ENCODE measurements at places on chromosomes 6 and 20.

DNA sequence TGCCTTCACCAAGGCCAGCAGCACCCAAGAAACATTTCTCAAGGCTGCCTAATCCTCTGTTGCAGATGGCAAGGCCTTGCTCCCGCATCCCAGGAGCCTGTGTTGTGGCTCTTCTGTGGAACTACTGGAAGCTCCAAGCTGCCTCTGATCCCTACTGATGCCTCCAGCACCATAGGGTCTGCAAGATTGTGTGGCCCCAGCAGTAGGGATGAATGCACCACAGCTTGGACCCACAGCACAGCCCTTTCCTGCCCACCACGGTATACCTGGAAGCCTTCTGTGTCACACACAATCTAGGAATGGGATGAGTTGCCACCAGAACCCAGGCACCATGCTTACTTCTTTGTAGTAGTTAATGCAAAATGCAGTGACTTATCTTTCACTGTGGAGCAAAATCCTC is 291.1 kb upstream of the FOXQ1 start:
- no peak for DNase-seq

- no peak for DNase-seq
These were observed 57.8 kb downstream of the GCLC start for GRCh38 chr6:53487080-53487479.

DNA sequence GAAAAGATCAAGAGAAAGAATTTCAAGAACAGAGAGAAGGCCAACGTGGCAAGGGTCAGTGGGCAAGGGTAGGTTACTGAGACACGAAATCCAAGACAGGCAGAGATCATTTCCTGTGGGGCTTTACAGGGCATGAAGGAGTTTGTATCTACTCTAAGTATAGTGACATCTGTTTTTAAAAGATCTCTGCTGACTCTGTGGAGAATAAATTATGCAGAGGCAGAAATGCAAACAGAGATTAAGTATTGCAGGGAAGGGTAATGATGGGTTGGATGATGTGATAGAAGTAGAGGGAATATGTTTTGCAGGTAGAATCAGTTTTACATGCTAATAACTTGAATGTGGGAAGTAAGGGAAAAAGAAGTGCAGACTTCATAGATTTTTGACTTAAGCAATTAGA is 243.5 kb downstream of the FRK start:
- no peak for DNase-seq

DNA sequence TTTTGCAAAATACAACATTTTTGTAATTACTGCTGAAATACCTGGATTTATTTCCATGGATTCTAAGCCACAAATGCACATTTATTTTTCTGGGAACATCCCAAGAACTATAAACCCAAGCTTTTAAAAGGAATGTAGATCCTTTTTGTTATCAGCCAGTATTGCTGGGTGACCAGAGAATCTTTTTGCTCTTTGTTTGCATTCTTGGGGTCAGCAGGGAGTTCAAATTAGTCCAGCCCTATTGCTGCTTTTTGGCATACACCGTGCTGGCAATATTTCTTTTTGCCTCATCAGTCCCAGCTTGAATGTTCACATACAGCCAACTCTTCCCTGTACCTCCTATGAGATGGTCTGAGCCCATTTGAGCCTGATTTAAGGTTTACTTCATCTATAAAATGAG is 155.2 kb upstream of the CNR1 start:
- no peak for DNase-seq

DNA sequence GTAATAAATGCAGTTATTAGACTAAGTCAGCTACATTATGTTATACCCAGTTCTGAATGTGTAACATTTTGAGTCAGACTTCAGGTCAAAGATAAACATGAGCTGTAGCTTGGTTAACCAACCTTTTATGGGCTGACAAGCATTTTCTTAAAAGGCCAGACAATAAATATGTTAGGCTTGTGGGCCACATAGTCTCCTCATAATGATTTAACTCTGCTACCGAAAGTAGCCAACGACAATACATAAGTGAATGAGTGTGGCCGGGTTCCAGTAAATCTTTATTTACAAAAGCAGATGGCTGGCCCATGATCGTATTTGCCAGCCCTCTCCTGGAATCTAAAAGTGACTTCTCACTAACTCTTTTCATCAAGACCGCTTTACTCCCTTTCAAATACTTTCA is 49.9 kb downstream of the ATG5 start:
- DNase-seq, result no peak

DNA sequence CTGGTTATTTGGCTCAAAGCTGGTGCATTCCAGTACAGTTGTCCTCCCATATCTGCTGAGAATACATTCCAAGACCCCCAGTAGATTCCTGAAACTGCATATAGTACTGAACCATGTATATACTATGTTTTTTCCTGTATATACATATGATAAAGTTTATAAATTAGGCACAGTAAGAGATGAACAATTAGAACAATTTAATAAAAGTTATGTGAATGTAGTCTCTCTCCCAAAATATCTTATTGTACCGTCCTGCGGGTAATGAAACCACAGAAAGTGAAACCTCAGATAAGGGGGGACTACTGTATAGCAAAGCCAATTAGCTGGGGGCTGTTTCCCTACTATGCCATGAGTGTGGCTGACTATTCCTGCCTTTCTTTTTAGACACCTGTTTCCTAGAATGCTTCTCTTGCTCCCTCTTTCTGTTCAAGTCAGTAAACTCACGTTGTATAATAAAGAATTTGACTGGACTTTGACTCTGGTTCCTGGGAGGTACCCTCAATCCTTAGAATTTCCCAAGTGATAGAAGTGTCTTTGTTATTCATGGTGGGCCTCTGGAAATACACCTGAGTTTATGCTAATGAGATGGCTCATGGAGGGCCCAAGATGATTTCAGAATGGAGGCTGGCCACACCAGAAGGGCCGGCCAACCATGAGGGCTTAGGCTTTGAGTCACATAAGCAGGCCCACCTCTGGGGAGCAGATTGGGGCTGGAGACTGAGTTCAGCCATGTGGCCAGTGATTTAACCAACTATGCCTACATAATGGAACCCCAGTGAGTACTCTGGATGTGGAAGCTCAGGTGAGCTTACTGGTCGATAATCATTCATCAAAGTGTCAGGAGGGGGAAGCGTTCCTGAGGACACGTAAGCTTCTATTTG is 689 bp upstream of the BLOC1S5 start:
- DNase-seq, result no peak

GRCh38 chr6:21587961-21588480 is 5.5 kb upstream of the SOX4 start:
- no peak for DNase-seq

DNA sequence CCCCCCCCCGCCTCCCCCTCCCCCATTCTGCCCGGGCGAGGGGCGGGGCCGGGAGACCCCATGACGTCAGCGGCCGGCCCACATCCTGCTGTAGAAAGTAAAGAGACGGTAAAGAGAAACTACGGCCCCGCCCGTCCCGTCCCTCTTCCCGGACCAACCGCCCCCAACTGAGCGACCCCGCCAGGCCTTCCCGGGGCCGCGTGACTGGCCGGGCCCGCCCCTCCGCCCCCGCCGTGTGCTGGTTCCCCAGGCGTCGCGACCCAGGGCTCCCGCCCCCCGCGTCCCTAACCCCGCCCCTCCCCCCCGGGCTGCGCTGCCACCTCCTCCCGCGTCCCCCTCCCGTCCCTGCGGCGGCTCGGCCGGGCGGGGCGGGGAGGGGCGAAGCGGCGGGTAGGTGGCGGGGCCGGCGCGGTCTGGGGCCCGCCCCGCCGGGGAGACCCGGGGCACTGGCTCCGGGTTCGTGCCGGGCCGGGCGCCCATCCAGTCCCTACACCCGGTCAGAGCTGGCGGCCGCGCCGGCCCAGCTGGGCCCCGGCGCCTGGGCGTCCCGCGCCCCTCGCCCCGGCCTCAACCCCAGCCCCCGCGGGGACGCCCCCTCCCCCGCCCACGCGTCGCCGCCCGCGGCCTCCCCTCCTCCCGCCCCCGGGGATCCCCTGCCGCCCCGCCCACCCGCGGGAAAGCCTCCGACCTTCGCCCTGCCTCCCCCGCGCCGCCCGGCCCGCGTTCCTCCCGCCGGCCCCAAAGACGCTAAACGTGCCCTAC is 655 bp upstream of the HIVEP1 start:
- peak; percentile 94 for DNase-seq

- DNase-seq, result no peak
These were observed 59.2 kb downstream of the ZDHHC14 start for GRCh38 chr6:157440171-157440570.

DNA sequence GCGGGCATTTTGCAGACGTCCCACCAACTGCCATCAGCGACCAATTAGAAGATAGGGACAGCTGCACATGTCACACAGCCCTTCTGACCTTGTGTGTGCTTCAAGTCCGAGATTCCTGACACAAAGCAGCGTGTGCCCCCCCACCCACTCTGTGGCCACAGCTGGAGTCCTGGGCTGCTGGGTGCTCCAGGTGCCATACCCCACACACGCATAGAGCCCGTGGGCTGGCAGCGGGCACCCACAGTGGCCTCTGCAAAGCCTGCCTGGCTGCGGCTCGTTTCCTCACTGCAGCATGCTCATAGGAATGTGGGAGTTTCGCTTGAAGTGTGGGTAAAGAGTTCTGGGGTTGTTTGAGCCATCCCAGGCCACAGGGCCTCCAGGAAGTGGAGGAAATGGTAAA is 2.5 kb upstream of the ADRM1 start:
- no peak for DNase-seq

- no peak for DNase-seq
These were observed 173.3 kb downstream of the PTPRK start for GRCh38 chr6:128347123-128347522.

GRCh38 chr6:20850686-20851416 is 316.6 kb downstream of the CDKAL1 start:
- DNase-seq, result no peak

DNA sequence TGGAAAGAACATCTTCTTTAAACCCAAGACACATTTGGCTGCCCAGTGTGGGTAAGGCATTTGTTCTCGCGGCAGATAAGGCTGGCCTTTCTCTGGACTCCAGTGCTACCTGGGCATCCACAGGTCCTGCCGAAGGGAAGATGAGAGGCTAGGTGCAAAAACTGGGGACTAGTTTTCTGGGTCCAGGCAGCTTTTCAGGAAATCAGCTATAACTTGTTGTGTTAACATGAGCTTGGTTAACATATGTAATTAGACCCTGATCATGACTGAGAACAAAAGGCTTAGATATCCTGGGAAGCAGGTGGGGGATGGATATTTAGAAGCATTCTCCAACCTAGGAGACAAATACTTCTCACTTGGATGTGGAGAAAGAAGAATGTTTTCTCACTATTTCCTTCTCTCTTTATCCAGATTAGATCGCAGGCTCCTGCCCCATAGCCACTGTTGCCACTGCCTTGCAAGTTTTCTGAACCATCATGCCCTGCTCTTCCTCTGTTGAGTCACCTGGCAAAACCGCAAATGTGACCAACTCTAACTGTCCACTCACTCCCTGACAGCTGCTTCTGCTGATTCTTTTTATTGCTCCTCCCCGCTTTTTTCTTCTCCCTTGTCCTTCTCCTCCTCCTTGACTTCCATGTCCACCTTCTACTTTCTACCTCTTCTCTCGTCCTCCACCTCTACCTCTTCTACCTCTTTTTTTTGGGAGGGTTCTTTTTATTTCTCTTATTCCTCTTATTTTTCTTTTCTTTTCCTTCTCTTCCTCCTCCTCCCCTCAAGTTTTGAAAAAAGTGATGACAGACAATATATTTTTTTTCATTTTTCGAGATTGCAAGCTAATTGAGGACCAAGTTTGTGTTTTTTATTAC is 258.1 kb downstream of the UTRN start:
- no peak for DNase-seq

DNA sequence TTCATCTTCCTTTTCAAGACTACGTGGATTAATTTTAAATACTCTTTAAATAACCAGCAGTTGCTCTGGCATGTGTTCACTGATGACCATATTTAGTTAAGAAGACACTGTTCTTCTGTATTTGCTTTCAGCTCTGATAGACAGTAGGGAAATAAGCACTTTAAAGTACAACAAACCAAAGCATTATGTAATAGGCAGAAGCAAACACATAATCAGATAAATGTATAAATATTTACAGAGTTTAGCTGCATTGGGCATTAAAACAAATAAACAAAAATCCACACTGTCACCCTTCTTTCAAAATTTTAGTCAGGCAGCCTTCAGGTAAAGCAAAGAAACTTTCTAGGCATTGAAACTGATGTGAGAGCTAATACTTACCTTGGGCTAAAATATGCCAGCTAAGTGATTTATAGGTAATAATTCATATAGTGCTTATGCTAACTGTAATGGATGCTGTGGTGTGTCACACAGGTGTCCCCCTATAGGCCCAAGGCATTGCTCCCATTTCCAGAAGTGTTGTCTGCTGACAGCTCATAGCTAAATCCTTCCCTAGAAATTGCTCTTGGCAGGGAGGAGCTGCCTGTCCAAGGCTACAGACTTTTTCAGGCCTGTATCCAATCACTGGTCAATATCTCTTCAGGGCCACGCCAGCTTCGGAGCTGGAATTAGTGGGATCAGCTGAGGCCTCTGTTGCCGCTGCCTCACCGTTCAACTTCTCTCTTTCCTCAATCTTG is 111.5 kb upstream of the CITED2 start:
- no peak for DNase-seq

DNA sequence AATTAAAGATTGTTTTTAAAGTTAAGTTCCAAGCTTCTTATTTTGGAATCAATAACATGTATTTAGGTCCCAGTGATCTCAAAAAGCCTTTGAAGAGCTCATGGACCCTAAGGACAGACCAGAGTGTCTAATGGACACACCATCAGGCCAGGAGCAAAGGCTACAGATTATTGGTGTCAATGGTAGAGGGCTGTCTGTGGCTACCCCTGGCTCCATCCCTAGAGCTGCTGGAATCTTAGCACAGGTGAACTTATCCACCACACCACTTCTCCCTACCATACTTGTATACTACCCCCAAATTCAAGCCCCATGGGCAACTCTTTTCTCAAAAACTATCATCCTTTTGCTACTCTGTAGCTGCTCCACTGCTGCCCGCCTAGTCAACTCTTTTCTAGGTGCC is 79.4 kb upstream of the BEND6 start:
- DNase-seq, result no peak

DNA sequence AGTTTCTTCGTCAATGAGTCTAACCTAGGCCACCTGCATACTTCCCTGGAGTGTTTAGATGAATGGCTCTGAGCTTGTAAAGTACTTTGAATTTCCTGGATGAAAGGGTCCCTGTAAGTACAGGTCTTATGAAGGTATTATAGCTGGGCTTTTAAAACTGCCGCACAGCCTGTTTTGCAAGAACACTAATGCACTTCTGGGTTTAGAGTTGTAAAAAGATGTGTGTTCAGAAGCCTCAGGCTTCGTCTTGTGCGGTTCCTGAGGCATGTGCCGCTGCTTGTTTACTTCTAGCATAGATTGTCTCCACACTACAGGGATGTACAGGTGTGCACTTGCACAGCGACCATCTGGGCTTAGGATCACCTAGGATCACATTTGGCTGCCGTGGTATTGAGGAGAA is 324.5 kb downstream of the SOX4 start:
- no peak for DNase-seq

All from activated T-cell treated with anti-CD3 and anti-CD28 coated beads for 24 hours (primary cell).